GM23338 (cell line): ENCODE measurements at places on chromosomes 7 and 10.
A peak's percentile ranks its signal among the peaks of the same experiment; 100 is the strongest.

DNA sequence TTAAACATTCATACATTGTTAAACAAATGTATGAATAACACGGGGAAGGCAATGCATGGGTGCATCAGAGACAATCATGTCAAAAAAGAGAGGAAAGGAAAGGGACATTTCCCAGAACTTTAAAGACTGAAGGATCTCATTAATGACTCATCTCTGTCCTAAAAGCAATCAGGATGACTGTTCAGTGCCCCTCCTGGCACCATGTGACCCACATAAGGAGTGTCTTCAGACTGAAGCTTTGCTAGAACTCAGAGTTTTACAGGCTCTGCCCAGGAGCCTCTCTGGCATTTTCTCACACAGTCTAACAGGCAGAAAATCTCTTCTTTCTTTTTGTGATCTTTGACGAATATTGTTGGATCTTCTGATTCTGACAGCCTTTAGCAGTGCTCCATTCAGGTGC, 315.3 kb downstream of the OTUD1 start:
- DNase-seq = no peak

DNA sequence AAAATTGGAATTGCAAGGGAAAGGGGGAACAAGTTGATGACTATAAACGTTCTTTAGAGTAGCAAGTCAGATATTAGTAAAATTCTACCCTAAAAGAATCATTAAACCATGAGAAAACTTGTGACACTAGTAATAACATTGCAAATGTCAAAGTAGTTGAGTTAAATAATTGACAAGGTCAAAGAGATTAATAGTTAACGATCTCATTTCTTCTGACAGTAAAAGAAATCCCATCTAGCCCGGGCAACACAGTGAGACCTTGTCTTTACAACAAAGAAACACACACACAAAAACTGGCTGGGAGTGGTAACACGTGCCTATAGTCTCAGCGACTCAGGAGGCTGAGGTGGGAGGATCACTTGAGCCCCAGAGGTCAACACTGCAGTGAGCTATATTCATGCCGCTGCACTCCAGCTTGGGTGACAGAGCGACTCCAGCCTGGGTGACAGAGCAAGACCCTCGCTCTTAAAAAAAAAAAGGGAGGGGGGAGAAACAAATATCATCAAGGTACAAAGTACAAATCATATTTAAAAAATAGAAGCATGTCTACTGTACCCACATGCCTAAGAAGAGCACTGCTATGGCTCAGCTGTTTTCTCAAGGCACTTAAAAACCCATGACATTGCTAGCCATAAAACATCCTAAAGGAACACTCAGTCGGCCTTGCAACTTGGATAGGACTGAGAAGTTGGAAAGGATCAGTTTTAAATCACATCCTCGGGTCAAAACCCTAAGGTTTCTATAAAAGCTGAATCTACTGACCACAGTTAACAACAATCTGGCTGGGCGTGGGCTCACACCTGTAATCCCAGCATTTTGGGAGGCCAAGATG, 401.1 kb downstream of the PARD3 start:
- DNase-seq = no peak

DNA sequence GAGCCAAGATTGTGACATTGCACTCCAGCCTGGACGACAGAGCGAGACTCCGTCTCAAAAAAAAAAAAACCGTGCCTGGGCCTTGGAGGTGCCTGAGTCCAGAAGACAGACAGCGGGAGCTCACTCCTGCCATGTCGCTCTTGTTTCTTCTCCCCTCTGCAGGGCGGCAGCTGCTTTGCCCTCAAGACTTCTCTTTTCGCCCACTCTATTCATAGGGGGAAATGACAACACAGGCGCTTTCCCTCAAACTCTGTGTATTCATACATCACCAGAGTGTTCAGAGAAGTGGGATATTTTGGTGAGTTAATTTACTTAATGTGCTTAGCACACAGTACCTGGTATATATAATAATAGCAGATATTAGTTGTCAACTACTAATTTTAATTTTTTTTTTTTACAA, 44.5 kb downstream of the FOXK1 start:
- no peak for DNase-seq

DNA sequence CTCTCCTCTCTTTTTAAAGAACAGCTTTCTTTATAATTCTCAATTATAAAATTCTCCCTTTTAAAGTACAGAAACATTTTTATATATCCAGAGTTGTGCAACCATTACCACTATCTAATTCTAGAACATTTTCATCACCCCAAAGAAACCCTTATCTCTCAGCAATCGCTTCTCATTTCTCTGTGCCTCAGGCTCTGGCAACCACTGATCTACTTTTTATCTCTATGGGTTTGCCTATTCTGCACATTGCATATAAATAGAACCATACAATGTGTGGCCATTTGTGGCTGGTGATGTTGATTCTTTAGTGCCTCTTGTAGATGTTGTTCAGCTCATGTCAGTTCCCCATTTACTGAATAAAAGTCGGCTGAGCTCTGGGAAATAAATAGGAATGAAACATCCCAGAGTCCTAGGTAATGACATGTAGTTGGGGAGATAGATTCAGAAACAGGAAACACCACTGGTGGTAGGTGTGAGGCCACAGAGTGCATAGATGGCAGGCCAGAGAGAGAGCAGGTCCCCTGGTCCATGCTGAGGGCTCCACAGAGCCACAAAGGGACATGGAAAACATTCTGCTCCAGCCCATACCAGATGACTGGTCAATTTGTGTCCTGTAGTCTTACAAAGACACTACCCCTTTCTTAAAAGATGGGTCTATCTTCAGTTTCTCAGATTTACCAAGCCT, 126.5 kb downstream of the PLPP4 start:
- DNase-seq = no peak

DNA sequence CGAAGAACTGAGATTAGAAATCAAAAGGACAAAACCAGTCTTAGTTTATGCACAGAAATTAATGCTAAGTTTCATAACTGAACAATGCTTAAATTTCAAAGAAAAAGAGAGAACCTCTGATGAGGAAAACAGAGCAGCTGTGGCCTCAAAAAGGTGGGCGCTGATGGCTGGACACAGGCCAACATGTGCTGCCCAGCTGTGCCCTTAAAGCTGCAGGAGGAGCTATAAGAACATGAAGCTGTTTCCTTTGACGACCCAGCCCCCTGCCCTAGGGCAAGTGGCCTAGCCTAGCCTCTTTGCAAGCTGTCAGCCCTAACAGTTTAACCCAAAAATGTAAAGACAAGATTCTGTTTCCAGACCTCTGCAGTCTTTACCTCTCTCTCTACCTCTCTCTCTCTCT, 107.7 kb downstream of the GRID1 start:
- DNase-seq = no peak

GRCh38 chr10:96681524-96681923, 38.8 kb downstream of the PIK3AP1 start:
- no peak for DNase-seq

DNA sequence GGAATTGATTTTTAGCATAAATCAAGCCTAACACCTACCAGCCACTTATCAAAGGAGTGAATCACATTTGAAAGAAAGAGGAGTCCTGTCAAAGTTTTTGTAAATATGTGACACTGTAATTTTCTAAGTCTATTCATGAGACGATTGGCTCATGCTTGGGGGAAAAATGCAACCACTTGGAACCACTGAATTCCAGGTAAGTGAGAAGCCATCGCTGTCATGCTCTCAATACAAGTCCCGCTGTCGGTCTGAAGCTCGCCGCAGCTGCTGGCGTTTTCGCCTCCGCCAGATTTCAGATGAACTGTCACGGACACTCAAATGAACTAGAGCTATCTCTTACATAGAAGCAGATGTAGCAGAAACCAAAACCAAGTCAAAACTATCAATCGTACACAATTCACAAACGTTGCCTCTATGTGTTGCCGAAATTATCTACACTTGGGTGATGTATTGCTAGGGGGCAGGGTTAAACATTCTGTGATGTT, 279.8 kb upstream of the FZD8 start:
- no peak for DNase-seq

DNA sequence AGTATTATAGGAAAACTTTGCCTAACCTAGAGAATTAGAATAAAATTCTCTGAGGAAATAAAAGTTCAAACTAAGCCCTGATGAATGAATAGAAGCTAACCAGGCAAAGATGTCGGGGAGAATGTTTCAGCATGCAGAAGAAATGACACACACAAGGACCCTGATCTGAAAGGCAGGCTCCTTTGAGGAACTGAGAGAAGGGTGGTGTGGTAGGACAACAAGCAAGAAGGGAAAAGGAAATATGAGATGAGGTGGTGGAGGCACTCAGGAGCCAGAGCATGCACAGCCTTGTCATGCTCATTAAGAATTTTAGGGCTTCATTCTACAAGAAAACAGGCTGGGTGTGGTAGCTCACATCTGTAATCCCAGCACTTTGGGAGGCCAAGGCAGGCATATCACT, 90.6 kb downstream of the ARHGAP12 start:
- no peak for DNase-seq

- DNase-seq = peak; percentile 24
Observed at GRCh38 chr7:113405296-113406056, 287.1 kb upstream of the SMIM30 start.

- peak; percentile 79 for DNase-seq
Observed at GRCh38 chr7:72335561-72336381, 76.4 kb downstream of the CALN1 start.

GRCh38 chr10:6990891-6991290, 410.8 kb upstream of the PRKCQ start:
- DNase-seq = no peak

DNA sequence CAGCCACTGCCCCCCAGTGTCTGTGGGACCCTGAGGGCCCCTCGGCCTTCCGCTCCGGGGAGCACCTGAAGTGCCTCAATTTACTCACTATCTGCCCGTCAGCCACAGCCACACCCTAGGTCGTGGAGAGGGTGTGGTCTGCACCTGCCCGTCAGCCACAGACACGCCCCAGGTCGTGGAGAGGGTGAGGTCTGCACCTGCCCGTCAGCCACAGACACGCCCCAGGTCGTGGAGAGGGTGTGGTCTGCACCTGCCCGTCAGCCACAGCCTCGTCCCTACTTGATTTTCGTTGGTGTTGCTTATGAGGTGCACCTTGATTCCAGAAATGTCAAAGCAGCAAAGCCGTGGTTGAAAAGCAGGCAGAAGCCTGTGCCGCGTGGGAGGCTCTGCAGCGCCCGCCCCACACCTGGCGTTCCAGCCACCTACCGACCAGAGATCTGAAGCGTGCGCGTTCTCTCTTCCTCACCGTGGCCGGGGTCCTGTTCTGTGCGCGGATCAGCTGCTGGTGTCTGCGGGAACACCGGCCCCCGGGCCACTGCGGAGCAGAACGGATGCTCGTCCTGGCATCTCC, 101.6 kb downstream of the DYNC2I1 start:
- peak; percentile 63 for DNase-seq

GRCh38 chr7:5528071-5528814, 104.6 kb upstream of the TNRC18 start:
- no peak for DNase-seq

- no peak for DNase-seq
Observed at GRCh38 chr10:86630079-86630478, 24.3 kb upstream of the OPN4 start.

GRCh38 chr10:6047847-6048246, 14.3 kb downstream of the IL2RA start:
- no peak for DNase-seq

DNA sequence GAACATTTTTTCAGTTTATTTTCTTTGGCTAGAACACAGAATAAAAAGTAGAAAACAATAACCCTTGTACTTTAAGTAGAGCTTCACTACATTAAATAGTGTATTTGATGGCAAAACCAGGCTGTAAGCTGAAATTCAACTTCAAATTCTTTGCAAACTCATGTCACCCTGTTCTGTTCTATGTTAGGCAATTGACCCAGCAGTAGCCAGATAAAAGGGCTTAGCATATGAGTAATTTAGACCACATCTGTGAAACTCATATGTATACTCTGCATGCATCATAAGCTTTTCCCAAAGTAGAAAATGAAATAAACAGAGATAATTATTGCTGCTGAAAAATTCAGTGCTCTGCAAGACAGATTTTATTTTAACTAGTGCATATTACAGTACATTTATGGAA, 150.2 kb downstream of the GNAI1 start:
- no peak for DNase-seq

DNA sequence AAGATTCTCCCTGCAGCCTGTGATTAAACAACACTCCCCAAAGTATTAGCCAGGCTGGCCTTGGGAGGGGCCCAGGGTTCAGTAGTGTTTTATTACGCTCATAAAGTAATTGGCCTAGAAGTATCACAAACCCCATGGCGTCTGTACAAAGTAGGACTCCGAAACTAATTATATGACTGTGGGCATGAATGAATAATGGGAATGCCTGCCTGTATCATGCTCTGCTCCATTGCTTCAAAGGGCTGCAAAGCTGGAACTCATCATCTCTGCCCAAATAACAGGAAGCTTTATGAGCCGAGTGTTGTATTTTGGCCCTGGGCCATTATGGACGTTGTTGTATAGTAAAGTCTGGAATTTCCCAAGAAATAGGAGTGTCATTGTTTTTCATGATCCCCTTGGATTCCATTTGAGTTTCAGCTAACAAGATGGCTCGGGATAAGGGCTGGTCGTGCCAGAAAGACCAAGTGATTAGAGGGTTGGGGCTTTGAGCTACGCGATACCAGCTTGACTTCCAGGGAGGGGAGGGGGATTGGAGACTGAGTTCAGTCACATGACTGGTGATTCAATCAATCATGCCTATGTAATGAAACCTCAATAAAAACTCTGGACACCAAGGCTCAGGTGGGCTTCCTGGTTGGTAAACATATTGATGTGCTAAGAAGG, 65.3 kb upstream of the NPTX2 start:
- DNase-seq = no peak

GRCh38 chr7:134155871-134156270, 28.7 kb downstream of the LRGUK start:
- DNase-seq = no peak

DNA sequence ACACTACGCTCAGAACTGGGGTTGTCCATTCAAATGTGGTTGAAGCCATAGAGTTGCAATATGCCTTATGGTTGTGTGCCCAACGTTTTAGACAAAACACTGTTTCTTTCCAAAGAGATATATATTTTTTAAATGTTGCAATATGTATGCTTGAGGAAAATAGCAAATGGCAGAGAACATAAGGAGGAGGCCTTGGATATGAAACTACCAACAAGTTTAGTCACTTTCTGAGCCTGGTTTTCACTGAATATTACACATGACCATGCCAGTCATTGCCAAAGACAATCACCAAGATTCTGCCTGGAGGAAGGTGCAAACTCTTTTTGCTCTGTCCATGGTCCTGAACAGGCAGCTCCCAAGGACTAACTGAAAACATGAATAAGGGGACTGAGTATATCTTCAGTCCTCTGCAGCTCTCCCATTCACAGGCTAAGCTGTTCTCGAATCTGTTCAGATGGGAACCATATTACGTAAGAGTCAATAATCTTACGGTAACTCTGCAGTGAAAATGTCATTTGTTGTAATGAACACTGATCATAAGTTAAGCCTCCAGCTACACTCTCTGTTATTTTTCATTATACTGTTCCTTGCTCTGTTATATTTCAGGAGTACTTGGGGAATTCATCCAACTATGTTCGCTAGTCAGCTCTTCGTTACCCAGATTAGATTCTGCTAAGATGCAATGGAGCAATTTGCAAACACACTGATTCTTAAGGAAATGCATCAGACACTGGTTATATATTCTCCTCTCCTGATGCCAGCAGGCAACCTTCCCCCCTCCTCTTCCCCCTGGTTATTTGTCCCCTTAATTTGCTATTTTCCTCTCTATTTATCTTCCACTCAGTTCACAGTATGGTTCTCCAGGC, 90.7 kb upstream of the C1QL3 start:
- DNase-seq = peak; percentile 78

- DNase-seq = no peak
Observed at GRCh38 chr10:123974406-123974805, 82.8 kb upstream of the CPXM2 start.

GRCh38 chr10:17989908-17990767, 38.4 kb downstream of the SLC39A12 start:
- DNase-seq = no peak

- no peak for DNase-seq
Observed at GRCh38 chr7:107213193-107213788, 44.5 kb downstream of the HBP1 start.
